ENCODE measurements at places on chromosomes 1 and 21.
A peak's percentile ranks its signal among the peaks of the same experiment; 100 is the strongest.

- peak; percentile 31 for ATAC-seq
These were observed 4.6 kb downstream of the TENT5B start for GRCh38 chr1:27007909-27008582.

- peak; percentile 38 for ATAC-seq
These were observed 11.7 kb downstream of the CCNL2 start for GRCh38 chr1:1387098-1388077.

- ATAC-seq, result no peak
These were observed 36.9 kb upstream of the OR2B11 start for GRCh38 chr1:247494767-247495166.

GRCh38 chr1:204128464-204128963 lies 23.3 kb downstream of the ETNK2 start:
- ATAC-seq, result no peak

DNA sequence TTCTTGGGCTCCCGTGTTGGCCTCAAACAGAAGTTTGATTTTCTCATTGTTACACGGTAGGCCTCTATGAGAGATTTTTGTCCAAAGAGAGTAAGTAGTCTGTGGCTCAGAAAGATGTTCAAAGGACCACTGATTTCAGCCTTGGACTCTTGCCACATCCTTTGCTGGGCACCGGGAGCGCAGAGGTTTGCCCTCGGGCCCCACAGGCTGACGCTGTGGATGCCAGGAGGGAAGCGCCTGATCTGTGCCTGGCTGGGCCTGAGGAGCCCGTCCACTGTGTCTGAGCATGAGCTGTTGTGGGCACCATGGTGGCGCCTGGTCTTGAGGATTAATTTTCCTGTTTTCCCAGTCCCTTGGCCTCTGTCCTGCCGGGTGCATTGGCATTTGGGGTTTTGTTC lies 52.3 kb downstream of the PCNT start:
- ATAC-seq, result no peak

DNA sequence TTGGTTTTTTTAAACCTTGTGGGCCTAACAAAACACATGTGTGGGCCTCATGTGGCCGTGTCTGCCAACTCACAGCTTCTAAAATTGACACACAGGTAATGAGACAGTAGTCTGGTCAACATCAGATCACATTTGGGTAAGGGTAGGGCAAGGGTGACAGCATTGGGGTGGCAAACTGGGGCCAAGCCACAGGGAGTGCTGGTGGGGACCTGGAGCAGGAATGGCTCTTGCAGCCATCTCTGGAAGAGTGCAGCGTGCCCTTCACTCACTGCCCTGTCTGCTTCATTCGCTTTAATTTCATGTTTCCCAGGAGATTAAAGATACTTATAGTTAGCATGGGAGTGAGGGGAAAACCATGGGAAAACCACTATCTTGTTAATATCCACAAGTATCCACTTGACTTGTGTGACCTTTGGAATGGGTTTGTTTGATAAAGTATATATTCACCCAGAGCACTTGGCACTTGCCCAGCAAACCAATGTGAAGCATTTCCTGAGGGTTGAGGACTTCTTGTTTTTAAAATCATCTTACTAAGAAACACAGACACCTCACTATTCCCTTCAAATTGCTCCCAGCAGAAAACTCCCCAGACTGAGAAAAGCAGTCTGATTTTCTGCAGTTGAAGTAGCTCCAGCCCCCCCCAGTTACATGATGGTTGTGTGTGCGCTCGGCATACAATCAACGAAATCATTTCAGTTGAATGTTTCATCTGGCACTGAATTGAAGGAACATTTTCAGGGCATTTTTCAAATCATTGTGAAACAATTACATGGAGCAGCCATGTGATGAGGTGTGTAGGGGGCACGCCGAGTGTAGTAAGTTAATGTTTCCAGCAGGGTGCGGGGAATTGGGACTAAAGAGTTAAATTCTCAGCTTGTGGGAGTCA lies 175.7 kb downstream of the VPS13D start:
- ATAC-seq, result no peak

- ATAC-seq, result no peak
These were observed 30.2 kb downstream of the NUCKS1 start for GRCh38 chr1:205719762-205720161.

DNA sequence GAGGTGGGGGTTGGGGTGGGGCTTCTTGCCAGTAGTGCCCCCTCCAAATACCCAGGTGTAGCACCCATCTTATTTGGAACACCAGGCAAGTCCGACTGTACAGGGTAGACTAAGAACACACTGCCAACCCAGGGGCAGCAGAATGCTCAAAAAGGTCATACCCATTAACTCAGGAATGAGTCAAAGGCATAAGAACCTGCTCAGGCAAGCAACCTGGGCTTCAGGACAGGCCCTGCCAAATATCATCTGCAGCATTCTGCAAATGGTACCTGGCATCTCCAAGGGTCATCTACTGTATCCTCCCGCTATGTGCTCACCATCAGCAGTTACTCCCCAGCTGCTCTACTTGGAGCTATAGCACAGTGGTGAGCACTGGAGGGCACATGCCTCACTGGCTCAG lies 19.4 kb downstream of the PEA15 start:
- peak; percentile 53 for ATAC-seq

DNA sequence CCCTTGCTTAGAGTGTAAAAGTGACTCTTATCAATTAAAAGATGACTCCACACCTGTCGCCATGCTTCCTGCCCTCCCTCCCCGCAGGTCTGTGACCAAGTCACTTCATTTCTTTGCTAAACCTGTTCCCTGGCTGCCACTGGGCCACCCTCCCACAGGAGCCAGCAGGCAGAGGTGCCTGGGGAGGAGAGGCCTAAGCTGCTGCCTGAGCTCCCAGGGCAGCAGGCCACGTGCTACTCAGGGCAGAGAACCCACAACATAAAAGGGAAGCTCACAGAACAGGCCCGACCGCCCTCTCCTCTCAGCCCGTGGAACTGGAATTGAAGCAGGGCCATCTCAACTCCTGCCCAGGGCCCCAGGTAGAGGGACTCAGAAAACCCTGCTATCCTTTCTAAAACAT lies 4.9 kb downstream of the C1orf198 start:
- peak; percentile 97 for ATAC-seq

DNA sequence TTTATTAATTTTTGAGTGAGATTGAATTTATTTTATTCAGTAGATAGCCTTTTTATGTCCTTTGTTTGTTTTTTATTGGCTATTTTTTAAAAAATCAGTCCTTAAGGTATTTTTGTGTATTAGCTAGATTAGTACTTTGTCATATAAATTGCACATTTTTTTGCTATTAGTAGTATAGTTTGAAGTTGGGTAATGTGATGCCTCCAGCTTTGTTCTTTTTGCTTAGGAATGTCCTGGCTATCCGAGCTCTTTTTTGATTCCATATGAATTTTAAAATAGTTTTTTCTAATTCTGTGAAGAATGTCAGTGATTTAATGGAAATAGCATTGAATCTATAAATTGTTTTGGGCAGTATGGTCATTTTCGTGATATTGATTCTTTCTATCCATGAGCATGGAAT lies 80.4 kb downstream of the MAN1A2 start:
- no peak for ATAC-seq

GRCh38 chr1:197486946-197487345 lies 218.9 kb downstream of the CRB1 start:
- ATAC-seq, result no peak

GRCh38 chr1:41485605-41486004 lies 1.1 kb upstream of the EDN2 start:
- no peak for ATAC-seq

GRCh38 chr1:231605149-231606100 lies 21.2 kb upstream of the DISC1 start:
- no peak for ATAC-seq

- no peak for ATAC-seq
These were observed 35.9 kb upstream of the ATP5PO start for GRCh38 chr21:33951276-33952178.

DNA sequence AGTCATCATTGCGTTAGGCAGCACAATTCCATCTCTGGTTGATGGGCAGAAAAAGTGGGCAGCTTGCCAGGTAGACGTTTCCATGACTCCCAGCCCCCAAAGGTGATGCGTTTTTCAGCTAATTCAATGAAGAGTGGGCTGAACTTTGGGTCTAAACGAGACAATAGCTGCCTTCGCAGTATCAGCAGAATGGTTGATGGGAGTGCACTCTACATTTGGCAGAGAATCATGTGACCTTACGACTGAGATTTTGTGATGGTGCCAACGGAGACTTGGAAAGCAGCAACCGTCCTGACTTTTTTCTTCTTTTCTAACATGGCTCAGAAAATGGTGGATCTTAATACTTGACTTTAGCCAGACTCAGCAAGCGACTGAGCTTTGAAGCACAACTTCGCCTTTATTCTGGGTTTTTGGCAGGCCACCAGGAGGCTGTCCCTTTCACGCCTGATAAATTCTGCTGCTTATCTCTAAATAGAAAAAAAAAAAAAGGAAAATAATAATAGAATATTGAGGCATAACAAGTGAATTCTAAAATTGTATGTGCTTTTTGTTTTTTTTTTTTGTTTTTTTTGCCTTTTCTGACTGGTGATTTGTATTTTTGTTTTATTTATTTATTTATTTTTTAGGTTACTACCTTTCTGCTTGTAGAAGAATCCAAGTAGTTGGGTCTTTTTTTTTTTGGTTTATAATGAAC lies 804.8 kb downstream of the USP25 start:
- peak; percentile 48 for ATAC-seq

GRCh38 chr1:164515231-164515630 lies 43.8 kb upstream of the PBX1 start:
- ATAC-seq, result no peak

GRCh38 chr1:47898133-47898845 lies 98.9 kb downstream of the TRABD2B start:
- ATAC-seq, result no peak

GRCh38 chr1:183883623-183884022 lies 78.7 kb downstream of the RGL1 start:
- no peak for ATAC-seq

GRCh38 chr1:209956116-209956515 lies 18.1 kb downstream of the SYT14 start:
- ATAC-seq, result no peak

- ATAC-seq, result peak; percentile 45
These were observed 141.1 kb downstream of the TOMM20 start for GRCh38 chr1:234987415-234988154.

DNA sequence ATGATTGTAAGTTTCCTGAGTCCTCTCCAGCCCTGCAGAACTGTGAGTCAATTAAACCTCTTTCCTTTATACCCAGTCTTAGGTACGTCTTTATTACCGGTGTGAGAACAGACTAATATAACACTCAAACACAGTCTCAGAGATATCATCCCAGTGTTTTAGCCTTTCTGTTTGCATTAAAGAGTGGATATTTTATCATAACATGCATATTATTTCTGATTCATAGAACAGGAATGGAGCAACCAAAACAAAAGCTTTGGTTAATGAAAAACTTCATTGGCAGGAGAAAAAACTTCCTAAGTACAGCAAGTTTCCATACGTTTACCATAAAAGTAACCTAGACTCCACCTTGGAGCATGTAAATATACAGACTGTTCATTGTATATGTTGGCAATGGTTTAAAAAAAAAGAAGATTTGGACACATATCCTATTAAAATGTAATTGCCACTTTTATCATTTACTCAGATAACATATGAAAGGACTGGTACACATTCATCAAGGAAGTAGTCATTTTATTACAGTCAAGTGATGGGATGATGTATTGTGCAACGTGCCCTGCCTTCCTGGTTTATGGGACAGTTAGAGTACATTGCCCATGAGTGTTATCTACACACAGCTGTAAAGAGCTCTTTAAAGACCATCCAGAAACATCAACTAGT lies 144.8 kb downstream of the ETS2 start:
- ATAC-seq, result no peak

DNA sequence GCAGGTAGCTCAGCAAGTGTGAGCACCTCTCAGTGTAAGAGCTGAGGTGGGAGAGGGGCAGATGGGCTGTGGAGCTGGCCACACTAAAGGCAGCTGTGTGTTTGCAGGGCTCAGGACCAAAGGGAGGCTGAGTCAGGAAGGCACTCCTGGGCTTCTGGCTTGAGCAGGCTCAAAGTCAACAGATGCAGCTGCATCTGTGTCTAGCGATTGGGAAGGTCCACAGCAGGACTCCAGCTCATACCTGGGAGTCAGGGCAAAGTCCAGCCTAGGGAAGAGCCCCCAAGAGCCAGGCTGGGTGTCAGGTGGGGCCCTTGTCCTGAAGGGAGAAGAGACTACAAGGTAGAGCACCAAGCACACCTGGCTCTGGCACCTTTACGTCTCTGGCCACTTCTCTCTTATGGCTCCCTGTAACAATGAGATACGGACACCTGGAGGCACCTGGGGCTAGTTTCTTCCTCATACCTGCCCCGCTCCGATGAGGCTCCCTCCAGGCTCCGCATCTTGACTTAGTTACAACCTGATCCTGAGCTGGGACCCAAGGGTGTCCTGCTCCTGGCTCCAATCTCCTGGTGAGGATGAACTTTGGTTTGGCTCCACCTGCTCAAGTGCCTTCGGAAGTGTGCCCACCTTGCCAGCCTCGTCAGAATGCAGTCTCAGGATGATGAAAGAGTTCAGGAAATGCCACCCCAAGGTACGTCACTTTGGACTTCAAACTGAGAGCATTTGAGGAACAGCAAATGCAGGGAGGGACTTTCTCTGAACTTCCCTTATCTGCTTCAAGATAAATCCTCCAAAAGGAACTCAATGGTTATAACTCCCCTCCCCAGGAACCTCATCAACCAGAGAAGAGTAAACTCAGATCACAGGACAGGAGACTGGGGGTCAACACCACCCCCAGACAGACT lies 21.5 kb upstream of the SLC2A1 start:
- ATAC-seq, result no peak

GRCh38 chr1:190602325-190602724 lies 124.7 kb upstream of the BRINP3 start:
- no peak for ATAC-seq

DNA sequence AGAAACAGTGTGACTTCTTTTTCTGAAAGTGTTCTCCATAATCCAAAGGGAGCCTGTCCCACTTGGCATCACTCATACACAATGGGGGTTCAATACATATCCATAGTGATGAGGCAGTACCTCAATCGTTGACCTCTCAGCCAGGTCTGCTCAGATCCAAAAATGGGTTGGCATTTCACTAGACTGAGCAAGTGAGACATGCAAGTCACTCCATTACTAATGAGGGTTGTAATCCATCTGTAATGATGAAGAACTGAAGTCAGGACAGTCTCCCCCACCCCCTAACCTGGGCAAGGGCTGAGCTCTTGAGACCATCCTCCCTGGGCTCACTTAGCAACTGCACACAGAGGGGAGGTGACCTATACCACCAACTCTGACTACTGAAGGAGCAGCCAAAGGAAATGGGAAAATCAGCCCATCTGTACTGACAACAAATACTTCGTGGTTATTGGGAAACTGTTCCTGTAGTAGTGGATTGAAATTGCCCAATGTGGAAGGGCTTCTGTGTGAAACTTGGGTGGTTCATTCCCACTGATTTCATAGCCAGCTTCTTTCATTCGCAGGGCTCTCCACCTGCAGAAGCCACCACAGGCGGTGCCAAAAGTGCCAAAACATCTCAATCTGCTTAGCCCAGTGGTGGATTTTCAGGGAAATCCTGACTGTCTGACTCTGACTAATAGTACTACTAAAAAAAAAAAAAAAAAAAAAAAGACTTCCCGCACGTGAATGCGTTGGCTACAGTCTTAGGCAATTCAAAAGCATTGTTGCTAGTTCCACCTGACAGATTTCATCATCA lies 5.0 kb downstream of the NGF start:
- ATAC-seq, result peak; percentile 67

Measured in esophagus mucosa (tissue), 1 donor.